ENCODE measurements at places on chromosomes 3 and 15. TPM values are rescaled to one million over a fixed set of nuclear protein-coding genes. Genes with fewer than 3 reads are reported as not detected.

The TNFAIP8L3 gene
- not detected for total RNA-seq

The CLDN1 gene
- 1.6 TPM for total RNA-seq

The TMOD2 gene
- 5.4 TPM for total RNA-seq

The FOXB1 gene
- total RNA-seq, result 0.53 TPM

The VILL gene
- 9.2 TPM for total RNA-seq

The C3orf70 gene
- not detected for total RNA-seq

The GPR149 gene
- not detected for total RNA-seq

The HIGD2B gene
- not detected for total RNA-seq

The ZNF80 gene
- total RNA-seq, result 0.27 TPM

The LXN gene
- 13.9 TPM for total RNA-seq

The AKAP13 gene
- total RNA-seq, result 104 TPM

The EOMES gene
- total RNA-seq, result 0.25 TPM

DNA sequence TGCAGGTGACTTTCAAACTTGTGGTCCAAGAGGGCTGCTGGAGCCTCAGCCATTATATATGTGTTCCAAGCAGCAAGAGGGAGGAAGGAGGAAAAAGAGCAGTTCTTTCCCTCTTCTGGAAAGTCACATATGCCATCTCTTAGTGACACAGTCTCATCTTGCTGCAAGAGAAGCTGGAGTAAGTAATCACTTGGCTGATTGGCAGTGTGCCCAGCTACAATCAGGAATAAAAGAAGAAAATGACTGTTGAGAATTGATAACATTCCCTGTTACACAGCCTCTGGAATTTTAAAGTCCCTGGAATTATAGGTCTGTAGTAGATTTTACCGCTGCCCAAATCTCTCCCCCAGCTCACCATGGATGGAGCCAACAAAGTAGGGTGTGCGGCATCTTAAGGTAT lies 31.4 kb upstream of the LYZL4 start:
- no peak for DNase-seq

- no peak for DNase-seq
These were observed 2.9 kb downstream of the NR2C2 start for GRCh38 chr3:14950274-14950673.

DNA sequence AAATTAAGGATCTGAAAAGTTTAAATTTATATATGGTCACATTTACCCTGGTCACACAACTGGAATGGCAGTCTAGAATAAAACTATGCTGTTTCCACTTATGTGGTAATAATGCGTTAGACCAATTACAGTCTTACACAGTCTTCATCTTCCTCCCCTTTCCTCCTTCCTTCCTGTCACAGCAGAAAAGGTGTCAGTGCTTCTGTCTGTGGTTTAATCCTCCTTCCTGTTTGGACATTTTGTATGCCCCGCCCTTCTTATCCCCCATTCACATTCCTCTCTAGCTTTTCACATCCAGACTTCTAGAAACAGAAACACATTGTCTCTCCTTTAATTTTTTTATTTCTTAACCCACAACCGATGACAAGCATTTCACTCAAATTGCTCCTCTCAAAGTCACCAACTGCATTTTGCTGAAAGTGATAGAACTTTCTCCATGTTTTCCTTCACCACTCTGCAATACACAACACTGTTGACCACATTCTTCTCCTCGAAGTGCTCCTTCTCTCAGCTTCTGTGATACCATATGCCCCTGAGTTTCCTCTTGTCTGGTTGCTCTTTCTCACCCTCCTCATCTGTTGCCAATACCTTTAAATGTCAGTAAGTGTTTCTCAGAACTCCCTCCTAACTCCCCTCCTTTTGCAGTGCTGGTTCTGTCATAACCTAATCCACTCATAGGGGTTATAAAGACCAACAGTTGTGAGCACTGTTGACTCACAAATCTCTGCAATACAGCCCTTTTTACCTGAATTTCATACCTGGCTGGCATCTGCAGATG lies 271.6 kb downstream of the UBE2E2 start:
- no peak for DNase-seq

DNA sequence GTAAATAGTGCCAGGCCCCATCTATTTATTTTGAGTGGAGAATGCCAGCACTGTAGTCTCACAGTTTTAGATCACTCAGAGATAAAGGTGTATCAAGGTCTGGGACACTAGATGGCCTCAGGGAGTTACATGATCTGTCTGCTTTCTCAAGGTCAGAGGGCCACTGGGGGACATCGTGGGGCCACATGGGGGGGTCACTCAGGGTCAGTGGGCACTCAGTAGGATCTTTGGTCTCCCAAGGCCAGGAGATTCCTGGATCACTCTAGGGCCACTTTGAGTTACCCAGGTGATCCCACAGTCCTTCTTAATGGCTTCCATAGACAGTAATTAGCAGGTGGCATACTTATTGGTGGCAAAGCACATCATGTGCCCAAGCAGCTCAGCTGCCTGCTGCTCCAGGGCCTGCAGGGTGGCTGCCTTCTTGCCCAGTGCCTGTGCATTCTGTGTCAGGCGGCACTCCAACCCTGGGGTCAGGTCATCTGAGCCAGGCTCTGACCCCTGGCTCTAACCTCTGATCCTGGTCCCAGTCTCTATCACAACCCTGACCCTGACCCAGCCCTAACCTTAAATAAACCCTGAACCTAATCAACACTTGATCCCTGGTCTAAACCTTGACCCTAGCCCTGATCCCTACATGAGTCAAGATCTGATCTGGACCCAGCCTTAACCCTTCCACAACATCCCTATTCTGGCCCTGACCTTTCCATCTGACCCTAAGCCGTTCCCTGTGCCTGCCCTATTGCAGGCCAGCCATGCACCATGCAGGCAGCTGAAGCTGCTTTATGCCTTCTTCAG lies 1.8 kb upstream of the LAMB2 start:
- DNase-seq, result no peak

DNA sequence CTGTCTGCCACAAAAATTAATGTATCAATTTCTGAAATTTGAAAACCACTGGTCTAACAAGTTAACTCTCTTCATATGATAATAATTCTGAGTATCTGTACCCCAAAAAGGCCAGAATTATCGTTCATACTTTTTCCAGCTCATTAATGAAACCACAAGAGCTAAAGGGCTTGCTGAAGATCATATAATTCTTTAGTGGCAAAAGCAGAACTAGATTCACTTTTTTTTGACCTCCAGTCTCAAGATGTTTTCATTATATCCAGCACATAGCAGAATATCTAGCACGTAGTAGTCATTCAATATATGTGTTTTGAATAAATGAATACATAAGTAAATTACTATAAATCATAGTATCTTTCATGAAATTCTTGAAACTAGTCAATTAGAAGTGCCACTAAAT lies 246.7 kb upstream of the KCNH8 start:
- no peak for DNase-seq

GRCh38 chr3:139463466-139463865 lies 12.8 kb downstream of the RBP2 start:
- no peak for DNase-seq

DNA sequence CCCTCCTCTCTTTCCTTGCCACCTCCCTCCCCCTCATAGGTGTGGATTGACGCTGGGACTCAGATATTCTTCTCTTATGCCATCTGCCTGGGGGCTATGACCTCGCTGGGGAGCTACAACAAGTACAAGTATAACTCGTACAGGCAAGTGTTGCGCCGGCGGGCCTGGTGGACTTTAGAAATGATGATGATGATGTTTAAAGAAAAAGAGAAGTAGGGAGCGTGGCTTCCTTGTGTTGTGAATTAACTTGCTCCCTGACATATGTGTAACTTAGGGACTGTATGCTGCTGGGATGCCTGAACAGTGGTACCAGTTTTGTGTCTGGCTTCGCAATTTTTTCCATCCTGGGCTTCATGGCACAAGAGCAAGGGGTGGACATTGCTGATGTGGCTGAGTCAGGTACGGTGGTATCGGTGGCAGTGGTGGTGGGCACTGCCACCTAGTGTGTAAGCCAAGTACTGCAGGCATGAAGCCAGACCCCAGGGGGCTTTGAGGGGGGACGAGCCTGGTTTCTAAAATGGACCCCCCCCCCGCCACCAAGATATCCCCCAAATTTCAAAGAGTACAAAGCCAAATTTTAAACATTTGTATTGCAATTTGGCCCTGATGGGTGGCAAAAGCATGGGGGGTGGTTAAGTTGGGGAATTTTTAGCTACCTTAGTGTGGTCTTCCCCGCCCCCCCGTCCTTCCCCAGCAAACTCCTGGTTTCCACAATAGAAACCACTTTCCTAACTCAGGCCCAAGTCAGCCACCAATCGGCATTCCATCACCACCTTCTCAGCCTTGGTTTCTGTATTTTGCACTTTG lies 65.6 kb downstream of the SLC6A6 start:
- peak; percentile 58 for DNase-seq

GRCh38 chr15:35078221-35078915 lies 6.7 kb downstream of the NANOGP8 start:
- DNase-seq, result peak; percentile 59

- DNase-seq, result no peak
These were observed 44.5 kb upstream of the C3orf80 start for GRCh38 chr3:160180581-160181216.

DNA sequence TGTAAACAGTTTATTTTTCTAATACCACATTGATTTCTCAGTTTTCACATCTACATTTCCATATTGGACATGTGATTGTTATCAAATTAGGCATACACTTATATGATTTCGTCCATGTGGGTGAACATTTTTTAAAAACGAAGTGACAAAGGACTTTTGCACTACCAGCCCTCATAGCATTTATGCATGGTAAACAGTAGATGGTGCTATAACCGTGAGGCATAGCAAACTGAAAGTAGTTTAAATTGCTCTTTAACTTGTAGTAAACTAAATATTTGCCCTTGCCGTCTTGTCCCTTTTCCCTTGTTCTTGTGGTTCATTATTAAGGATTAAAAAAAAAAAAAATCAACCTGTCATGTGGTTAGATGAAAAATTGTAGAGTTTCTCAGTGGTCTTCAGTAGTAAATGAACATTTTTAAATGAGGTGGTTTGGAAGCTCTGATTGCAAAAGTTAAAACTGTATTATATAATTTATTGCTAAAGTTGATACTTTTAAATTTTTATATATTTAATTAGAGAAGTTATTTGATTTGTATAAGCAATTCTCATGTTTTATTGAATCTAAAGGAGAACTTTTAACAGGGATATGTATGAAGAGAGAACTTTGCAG lies 24.0 kb downstream of the STX19 start:
- DNase-seq, result no peak

DNA sequence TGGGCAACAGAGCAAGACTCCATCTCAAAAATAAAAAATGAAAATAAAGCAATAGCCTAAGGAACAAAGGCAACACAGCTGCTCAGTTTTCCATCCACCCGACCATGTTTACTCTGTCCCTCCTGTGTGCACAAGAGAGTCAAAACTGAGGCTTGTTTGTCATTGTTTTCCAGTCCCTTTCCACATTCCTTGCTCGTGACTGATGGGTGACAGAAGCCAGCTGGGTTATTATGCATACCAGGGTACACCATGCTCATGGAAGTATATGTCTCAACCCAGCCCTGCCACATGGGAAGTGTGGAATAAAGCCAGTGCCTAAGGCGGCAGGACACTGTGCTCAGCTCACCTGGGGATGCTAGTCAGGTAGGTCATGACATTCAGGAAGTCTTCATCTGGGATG lies 49.5 kb downstream of the MCF2L2 start:
- DNase-seq, result no peak

GRCh38 chr3:178971614-178972013 lies 100.0 kb downstream of the ZMAT3 start:
- DNase-seq, result no peak

GRCh38 chr3:43497905-43498365 lies 123.9 kb downstream of the ANO10 start:
- no peak for DNase-seq

- DNase-seq, result no peak
These were observed 68.8 kb upstream of the ATP2B2 start for GRCh38 chr3:10574101-10574620.

DNA sequence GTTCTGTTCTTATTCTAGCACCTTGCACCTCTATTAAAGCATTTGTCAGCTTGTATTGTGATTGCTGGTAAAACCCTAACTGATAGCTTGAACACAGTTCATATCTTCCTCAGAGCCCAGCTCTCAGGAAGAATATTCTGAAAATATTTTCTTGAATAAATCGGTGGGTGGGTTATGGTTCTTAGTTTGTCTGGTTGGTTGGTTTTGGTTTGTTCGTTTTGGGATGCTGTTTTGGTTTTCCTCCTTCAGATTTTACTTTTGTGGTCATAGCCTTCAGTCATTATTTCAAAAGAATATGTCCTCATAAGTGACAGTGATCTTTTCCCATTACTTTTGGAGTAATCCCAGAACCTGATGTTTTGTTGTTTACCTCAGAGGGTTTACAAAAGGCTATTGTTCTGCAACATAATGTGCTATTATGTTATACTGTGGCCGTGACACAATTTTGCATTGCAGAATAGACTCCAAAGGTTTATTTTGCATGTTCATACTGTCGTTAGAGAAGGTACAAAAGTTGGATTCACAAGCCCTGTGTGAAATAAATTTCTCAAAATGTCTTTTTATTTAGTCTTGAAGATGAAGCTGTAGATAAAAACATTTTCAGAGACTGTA lies 2.7 kb upstream of the TMEM87A start:
- DNase-seq, result no peak

DNA sequence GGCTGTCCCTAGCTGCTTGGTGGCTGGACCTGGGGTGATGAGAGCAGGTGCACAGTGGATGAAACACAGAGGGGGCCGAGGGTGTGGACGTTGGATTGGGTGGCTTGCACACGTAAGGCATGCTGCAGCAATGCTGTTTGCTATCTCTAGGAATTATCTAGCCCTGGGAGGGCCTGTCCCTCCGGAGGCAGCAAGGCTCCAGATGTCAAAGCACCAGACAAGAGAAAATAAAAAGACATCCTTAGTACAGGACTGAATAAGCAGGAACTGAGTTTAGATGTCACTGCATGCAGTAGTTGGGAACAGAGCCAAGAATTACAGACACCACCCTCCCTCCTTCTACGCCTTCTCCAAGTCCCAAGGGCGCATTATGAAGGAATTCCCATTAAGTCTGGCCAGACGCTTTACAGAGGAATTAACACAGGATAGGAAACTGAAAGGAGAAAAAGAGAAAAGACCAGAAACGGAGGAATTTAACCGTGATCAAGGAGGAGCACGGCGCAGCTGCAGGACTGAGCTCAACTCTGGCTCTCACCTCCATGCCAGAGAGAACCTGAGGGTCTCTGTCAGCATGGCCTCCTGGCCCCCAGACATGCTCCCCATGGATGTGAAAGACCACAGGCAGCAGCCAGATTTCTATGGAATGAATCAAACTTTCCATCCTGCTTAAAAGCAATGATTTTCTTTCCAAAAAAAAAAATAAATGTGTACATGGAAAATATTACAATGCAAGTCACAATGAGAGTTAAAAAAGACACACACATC lies 13.8 kb downstream of the ATP10A start:
- peak; percentile 54 for DNase-seq

DNA sequence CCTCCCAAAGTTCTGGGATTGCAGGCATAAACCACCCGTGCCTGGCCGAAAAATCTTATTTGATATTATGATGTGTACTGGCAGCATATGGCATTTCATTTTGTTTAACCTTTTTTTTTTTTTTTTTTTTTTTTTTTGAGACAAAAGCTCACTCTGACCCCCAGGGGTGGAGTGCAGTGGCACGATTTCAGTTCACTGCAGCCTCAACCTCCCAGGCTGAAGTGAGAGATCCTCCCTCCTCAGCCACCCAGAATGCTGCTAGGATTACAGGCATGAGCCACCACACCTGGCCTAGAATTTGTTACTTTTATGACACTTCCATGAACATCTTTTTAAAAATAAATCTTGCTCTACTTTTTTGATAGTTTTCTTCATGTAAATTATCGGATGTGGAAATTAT lies 12.0 kb downstream of the TERB2 start:
- no peak for DNase-seq

- DNase-seq, result no peak
These were observed 265.2 kb downstream of the UACA start for GRCh38 chr15:70498096-70498626.
